ENCODE measurements at places on chromosomes 16 and 17.

DNA sequence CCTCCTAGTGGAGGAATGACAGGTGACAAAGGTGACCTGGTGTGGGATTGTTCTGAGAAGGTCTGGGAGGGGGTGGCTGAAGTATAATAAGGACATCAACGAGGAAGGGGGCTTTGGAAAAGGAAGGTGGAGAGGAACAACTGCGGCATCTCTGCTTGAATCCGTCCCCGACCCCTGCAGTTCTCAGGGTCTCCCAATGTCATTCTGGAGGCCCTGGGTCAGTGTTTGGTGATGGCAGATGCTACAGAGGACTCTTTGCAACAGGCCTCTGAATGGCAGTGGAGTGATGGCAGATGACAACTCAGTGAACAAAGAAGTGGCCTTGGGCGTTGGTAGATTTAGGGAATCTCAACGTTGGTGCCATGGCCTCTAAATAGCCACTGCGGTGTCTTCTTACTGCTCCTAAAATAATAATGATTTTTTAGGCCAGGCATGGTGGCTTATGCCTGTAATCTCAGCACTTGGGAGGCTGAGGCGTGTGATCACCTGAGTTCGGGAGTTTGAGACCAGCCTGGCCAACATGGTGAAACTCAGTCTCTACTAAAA lies 1.3 kb downstream of the ENGASE start:
- no peak for DNase-seq

- peak; percentile 40 for DNase-seq
These were observed 1.1 kb downstream of the PHF12 start for GRCh38 chr17:28950017-28950751.

GRCh38 chr16:83967091-83967490 lies 953 bp upstream of the NECAB2 start:
- DNase-seq, result no peak

GRCh38 chr17:58276423-58276822 lies 4.3 kb downstream of the MPO start:
- DNase-seq, result no peak

GRCh38 chr16:68286153-68287074 lies 22.1 kb downstream of the SLC7A6 start:
- DNase-seq, result peak; percentile 50

GRCh38 chr17:81347437-81347836 lies 47.8 kb upstream of the BAHCC1 start:
- DNase-seq, result no peak

DNA sequence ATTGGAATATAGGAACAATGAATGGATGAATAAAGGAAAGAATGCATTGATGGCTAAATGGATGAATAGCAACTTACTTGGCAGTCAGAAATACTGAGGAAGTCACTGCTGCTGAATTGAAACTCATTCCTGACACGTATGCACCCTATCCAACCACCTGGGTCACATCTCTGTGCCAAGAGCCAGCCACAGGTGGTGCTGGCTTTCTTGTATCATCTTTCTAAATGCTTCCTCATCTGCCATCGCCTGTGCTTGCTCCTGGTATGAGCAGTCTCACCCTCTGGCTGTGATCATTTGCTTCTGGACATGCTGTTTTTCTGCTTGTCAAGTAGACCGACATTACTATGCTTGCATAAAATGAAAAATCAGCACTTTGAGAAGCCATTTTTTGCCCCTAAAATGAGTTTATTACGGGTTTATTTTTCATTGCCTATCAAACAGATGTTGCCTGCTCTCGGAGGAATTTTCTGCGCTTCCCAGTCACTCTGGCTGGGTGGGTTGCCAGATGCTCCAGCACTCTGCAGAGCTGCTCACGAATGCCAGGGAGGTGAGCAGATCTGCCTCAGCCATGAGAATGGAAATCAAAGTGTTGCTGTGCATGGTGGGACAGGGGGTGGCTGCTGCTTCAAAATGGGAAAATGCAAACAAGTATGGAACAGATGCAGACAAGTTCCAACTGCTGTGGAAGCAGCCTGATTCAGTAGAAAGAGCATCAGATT lies 1349.6 kb upstream of the CDH8 start:
- no peak for DNase-seq

GRCh38 chr17:3385869-3386816 lies at the start of gene OR3A2:
OR3A2 (minus strand) TSS chr17:3386308.
- DNase-seq, result no peak

DNA sequence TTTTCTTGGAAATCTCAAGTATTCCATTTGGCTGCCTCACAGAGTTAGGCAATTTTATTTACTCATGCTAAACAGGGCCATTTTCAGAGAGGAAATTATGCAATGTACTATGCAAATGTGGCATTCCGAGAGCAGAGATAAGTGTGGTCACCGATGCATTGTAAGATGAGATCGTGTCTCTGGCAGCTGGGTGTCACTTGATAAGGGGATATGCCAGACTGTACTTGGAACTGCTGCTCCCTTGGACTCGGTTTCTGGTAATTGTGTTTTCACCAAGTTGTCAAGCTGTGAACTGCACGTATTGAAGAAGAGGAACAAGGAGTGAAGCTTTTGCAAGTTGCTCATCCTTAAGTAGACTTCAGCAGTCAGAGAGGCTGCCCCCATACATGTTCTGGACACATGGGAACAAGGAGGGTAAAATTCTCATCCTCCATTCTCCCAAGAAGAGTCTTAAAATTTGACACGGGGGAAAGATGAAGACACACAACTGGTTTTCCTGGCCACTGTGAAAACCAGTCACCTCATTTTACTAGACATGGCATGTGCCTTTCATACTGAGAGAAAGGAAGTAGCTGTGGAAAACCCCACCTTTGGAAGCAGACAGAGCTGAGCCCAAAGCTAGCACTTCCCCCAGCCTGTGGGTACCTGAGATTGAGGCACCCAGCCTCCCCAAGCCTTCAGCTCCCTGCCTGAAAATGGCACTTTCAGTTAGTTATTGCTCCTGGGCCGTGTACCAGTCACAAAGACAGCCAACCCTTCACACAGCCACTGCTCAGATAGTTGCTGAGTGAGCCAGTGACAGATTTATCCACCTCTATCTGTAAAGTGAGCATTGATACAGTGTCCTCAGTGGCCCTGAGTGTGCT lies 150.7 kb downstream of the SOCS1 start:
- peak; percentile 85 for DNase-seq

DNA sequence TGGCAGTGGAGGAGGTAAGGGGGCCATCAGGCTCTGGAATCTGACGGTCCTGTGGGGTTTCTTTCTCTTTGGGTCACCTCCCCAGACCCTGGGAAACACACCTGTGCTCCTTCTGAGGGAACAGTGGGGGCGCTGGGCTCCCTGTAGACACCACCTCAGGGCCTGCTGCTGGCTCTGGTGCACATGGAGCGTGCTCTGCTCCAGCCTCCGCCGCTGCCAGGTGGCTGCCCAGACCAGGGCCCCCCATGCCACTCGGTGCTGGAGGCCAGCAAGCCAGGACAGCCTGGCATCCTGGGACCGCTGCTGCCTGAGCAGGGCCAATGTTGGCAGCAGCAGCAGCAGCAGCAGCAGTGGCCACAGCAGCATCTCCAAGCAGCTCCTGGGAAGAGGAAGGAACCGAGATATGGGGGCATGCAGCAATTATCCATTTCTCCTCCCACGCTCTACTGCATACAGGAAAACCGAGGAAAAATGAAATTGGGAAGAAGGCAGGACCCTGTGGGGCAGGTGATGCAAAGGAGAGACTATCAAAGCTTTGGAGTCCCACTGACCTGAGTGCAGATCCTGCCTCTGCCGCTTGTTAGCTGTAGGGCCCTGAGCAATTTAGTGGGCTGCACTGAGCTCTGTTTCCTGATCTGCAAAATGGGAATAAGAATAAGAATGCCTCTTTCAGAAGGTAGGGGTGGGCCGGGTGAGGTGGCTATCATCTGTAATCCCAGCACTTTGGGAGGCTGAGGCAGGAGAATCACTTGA lies 902 bp downstream of the GHDC start:
- DNase-seq, result no peak

DNA sequence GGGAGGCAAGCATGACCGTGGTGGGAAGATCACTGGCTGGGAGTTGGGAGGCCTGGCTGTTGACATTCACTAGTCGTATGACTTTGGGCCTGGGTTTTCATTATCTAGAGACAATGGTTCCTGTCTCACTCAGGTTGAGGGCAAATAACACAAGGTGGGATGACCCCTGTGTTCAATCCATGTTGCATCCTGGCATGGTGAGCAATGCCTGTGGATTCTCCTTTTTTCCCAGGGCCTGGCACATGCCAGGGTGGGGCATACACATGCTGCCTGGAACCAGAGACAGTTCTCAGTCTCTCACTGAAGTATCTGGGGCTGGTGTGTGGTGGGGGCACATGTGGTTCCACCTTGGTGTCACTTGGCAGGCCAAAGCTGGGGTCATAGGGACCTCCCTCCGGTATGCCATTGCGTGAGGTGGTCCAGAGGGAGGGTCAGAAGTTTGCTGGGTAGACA lies 5.4 kb downstream of the THRA start:
- DNase-seq, result no peak

DNA sequence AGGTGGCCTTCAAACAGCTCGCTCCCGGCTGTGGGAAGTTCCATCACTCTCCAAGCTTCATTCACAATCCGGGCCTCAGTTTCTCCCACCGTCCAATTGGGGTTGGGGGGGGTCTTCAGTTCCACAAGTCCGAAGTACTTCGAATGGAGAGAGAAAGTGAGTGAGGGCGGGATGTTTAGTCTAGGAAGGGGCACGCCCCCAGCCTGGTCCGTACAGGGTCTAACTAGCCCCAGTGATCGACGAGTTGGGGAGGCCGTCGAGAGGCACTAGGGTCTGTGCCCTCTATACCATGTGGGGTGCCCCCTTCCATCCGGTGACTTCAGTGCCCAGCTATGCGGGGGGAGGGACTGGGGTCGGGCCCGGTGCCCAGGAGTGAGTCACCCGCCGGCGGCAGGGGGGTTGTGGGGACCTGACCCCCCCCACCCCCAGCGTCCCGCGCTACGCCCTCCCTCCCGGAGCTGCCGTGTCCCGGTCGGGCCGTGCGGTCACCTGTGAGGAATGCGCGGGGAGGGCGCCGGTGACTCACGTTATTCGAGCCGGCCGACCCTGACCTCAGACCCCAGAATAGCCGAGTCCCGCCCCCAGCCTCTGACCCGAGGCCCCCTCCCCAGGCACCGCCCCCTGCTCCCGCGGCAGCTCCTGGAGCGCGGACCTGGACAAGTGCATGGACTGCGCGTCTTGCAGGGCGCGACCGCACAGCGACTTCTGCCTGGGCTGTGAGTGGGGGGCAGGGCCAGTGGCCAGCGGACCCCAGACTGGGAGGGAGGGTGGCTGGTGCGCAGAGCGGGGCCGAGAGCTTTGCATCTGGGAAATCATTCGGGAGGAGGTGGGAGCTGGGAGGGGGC lies 658 bp downstream of the TNFRSF12A start:
- peak; percentile 22 for DNase-seq

DNA sequence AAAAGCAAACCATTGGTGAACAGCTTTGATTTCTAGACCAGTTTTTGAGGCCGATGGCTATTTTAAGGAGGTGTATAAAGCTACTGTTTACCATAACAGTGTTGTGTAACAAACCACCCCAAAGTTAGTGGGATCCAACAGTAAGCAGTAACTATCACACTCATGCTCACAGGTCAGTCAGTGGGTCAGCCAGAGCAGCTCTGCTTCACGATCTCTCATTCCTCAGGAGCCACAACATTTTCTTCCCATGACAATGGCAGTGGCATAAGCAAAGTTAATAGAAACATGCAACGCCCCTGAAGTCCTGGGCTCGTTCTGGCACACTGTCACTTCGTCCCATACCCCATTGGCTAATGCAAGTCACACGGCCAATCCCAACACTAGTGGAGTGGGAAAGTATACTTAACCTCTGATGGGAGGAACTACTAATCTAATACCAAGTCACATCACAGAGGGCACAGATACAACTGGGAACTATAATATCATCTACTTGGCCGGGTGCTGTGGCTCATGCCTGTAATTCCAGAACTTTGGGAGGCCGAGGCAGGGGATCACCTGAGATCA lies 28.0 kb upstream of the B4GALNT2 start:
- DNase-seq, result no peak

- DNase-seq, result no peak
These were observed 52.5 kb downstream of the ARHGAP27 start for GRCh38 chr17:45380046-45380765.

DNA sequence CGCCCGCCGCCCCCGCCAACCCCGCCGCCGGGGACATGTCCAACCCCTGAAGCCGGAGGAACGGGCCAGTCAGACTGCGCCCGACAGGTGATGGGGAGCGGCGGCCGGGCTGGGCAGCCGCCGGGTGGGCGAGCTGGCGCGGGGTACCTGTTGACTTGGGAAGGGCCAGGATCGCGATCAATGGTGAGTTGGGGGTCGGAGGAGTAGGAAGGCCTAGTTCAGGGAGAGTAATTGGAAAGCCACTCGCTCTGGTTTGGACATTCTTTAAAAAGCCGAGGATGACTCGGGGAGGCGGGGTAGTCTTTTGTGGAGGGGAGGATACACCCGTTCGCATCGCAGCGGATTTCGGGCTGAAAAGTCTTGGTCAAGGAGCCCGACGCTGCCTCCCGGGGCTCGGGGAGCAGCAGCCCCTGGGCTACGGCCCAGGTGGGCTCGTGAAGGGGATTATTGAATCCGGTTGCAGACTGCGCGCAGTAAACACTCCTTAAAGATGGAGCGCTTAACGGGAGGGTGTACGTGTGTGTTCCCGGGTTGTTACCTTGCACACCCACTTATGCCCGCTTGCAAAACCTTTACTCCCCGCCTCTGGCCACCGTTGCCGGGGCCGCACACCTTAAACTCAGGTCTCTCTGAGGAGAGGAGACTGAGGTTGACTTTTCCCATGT lies 123.8 kb downstream of the GOSR1 start:
- peak; percentile 6 for DNase-seq

DNA sequence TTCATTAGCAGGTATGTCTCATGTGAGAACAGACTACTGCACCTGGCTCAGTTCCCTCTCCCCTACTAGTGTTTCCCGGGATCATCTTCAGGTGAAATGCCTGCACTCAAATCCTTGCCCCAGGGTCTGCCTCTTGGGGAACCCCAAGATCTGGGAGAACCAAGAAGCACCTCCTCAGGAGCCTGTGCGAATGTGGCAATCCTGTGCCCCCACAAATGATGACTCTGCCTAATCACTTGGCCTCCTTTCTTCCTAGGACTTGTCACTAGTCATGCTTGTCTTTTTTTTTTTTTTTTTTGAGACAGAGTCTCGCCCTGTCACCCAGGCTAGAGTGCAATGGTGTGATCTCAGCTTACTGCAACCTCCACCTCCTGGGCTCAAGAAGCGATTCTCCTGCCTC lies 21.7 kb downstream of the ADAD2 start:
- no peak for DNase-seq

DNA sequence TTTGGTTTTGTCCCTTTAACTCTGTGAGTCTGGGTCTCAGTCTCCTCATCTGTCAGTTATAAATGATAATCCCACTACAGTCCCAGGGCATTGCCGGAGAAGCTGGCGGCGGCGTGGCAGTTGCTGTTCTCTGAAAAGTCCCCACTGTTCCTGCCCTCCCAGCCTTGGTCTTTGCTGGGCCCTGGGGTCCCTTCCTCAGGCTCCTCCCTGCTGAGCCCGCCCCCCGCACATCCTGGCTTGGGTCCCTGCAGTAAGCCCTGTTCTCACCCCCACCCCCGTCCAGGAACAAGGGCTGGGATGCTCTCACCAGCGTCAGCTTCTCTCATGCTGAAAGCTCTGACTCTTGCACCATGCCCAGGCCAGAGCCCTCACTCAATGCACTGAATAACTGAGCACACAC lies 35.3 kb upstream of the PEMT start:
- DNase-seq, result no peak

GRCh38 chr17:57463103-57463885 lies 207.0 kb downstream of the MSI2 start:
- DNase-seq, result peak; percentile 96

- no peak for DNase-seq
These were observed 6.0 kb downstream of the SYNGR2 start for GRCh38 chr17:78174346-78174869.

All from activated CD4-positive, alpha-beta T cell treated with anti-CD3 and anti-CD28 coated beads, Interleukin-2, Interleukin-4, amounts not matched to agents 100 ng/mL and 50 ng/mL, durations not matched to agents 16 hours and 8 hours (primary cell).